T-cell (primary cell): ENCODE measurements at places on chromosomes 3 and 15.

DNA sequence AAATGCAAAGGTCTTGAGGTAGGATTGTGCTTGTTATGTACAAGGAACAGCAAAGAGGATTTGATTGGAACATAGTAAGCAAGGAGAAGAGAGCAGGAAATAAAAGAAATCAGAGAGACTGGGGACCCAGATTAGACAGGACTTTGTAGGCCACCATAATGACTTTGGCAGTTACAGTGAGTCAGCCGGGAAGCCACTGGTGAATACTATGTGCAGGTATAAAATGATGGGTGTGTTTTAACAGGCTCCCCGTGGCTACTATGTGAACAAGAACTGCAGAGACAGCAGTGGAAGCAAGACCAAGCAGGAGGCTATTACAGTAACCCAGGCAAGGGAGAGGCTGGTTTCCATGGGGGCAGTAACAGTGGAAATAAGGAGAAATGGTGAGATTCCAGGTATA, 55.2 kb downstream of the NPTN start:
- DNase-seq = no peak

GRCh38 chr3:111636366-111636885, 41.3 kb upstream of the ZBED2 start:
- DNase-seq = no peak

DNA sequence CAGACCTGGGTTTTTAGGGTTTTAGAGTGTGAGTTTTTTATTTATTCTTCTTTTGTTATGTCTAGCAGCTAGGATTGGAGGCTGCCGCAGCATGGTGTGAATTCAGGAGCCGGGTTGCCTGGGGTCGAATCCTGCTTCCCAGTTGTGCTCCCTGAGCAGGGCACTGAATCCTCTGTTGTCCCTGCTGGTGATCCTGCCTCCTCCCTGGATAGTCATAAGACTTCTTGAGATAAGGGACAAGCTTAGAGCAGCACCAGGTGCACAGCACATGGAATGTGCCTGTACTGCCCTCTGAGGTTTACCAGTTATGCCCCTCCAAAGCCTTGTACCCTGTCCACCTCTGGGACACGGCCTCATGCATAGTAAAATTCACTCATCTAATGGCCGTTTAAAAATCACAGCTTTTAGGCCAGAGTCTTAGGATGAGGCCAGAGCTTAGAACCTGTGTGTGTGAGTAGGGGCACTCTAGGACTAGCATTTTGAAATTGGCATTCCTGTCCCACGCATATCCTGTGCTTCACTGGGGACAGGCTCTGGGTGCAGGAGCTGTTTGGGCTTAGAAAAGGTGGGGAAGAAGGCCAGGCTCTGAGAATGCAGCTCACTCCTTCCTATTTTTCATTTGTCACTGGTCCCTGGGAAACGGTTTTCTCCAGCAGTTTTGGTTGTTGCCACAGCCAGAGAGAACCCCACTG, 47.7 kb downstream of the CHCHD6 start:
- no peak for DNase-seq

DNA sequence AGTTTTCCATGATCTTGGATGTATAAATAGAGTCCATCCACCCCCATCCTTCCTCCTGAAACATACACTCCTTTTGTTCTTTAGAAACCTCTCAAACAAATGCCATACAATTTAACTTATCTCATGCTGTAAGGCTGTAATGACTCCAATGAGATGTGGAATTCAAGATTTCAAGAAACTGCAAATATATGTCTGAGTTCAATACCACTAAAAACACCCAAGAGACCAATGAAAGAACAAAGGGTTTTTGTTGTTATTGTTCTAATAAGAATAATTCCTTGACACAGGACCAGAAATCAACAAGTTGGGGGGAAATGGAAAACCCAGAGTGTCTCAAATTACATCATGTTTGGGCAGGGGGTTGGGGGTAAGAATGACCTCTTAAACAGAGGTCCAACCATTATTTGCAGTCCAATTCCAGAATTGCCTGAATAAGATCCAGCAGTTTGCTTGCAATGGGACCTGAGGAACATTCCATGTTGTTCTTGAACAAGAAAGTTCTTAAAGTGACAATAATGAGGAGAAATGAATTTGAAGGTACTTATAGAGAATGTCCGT, 48.6 kb upstream of the TGFBR2 start:
- DNase-seq = no peak

GRCh38 chr3:101873619-101874018, 24.3 kb downstream of the NFKBIZ start:
- no peak for DNase-seq

GRCh38 chr15:69623392-69624154, 171.0 kb downstream of the RPLP1 start:
- no peak for DNase-seq

GRCh38 chr3:117651246-117651645, 941.7 kb downstream of the TUSC7 start:
- no peak for DNase-seq

GRCh38 chr3:82202269-82202668, 440.8 kb upstream of the GBE1 start:
- DNase-seq = no peak

- DNase-seq = no peak
These were observed 888.2 kb downstream of the CADM2 start for GRCh38 chr3:85846940-85847339.

- DNase-seq = no peak
These were observed 123.4 kb upstream of the PRR20G start for GRCh38 chr3:127411083-127411727.

DNA sequence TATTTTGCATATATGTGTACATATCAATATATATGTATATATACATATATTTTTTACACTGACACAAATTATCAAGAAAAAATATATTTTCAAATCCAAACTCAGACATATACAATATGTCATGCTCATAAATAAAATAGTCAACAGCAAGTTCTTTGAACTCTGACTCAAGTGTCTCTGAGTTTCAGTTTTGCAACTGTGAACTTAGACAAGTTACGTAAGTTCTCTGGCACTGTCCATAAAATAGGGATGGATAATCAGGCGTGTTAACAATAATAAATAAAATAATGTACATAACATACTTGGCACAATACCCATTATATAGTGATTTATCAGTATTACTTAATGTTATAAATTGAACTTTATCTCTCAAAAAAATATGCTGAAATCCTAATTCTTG, 12.1 kb upstream of the XRN1 start:
- DNase-seq = no peak

- DNase-seq = no peak
These were observed 5.7 kb upstream of the IGDCC3 start for GRCh38 chr15:65383456-65383855.

GRCh38 chr3:71461749-71462483, 121.6 kb downstream of the FOXP1 start:
- DNase-seq = no peak

- DNase-seq = no peak
These were observed 22.1 kb downstream of the SNX33 start for GRCh38 chr15:75669879-75670212.

DNA sequence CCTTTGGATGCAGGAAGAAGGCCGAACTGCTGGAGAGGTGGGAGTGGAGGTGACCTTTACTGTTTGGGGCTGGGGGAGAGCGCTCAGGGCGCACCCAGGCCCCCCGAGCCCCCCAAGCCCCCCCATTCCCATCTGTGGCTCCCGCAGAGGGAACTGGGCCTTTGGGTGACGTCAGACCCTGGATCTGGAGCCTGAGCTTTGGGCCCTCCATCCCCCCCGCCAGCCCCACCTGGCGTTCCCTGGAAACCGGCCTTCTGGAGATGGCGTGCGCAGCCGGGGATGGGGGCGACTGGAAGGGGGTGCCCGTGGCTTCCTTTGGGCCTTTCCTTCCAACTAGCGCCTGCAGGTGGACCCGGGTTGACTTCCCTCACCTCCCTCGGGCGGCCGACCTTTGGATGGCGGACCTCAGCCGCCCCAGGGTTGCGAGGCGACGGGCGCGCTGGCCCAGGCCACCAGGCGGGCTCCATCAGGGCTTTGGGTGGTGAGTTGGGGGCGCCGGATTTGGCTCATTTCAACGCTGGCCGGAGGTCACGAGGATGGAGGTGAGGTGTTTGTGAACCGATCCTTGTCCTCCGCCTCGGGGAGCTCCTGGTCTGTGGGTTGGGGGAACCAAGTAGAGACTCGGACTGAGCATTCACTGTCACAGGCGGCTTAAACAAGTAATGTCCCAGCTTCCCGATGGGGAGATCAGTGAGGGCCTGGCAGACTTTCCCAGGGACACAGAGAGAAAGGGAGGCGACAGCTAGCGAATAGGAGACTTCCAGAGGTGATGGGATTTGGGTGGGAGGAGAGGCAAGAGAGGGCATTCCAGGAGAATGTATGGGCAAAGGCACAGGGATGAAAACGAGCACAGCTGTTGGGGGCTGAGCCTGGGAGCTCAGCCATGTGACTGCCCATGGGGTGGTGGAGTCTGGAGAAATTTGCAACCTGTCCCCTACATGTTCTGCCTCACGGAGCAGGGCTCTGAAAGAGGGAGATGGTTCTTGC, 709 bp downstream of the SCAMP5 start:
- DNase-seq = no peak

GRCh38 chr3:27596334-27596841, 112.2 kb upstream of the SLC4A7 start:
- no peak for DNase-seq

- DNase-seq = no peak
These were observed 110.7 kb downstream of the ZMAT3 start for GRCh38 chr3:178960918-178961317.

DNA sequence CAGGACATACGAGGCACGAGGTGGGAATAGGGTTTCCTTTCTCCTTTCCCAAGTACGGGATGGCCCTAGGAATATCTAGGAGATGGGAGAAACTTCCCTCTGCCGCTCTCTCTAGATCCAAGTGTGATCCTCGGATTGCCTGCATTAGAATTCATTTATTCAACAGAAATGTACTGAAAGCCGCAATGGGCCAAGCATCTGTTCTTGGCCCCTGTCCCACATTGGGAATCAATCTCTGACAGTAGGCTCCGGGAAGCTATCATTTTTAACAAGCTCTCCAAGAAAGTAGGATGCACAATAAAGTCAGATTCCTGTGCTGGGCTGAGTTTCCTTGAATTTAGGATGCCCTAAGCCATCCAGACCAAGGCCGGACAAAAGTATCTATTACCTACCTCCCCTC, 37.2 kb upstream of the CA12 start:
- no peak for DNase-seq

DNA sequence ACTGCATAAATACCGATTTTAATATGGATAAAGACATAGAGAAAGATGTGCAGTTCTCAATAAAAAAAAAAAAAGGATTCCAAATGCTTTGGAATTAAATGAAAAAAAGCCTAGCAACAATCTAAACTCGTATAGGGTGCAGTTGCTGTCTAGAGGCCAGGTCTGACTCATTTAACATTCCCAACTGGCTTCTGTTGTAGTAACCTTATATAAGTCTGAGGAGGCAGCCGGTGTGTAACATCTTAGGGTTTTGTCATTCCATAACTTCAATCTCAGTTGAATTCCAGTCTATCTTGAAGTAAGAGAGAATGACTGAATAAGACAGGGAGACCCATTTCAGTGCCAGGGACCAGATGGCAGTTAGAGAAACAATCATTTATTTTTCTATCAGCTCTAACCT, 6.5 kb downstream of the PDCD10 start:
- no peak for DNase-seq

DNA sequence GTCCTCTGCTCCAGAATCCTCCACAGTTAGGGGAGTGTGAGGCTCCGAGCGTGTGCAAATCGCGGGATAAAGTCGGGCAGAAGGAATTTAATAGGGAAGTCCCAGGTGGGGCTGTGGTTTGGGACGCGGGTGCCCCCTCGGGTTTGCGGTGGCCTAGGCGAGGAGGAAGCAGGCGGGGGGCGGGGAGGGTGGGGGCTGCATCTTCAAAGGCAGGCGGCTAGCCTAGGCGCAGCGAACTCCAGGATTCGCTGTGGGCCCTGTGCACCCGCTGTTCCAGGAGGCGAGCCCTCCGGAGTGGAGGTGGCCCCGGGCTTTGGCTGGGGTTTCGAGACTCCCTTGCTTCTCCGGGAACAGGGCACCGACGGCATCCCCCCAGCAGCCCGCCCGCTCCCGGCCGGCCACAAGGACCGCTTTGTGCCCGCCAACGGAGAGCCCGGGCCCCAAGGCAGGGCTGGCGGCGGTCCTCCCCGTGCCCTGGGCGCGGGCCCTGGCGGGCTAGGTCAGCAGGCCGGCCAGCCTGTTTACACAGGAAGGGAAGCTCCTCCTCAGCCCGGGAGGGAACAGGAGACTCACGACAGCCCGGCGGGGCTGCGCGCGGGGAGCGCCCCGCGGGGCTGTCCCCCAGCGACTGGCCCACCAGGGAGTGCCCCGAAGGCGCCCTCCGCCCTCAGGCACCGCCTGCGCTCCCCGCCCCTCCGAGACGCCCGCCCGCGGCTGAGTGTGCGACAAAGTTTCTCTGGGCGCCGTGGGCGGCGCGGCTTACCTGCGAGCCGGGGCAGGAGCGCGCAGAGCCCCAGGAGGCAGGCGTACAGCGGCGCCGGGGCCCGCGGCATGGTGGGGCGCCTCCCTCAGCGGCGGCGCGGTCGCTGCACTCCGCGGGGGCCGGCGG, 753 bp downstream of the ITGB5 start:
- no peak for DNase-seq

DNA sequence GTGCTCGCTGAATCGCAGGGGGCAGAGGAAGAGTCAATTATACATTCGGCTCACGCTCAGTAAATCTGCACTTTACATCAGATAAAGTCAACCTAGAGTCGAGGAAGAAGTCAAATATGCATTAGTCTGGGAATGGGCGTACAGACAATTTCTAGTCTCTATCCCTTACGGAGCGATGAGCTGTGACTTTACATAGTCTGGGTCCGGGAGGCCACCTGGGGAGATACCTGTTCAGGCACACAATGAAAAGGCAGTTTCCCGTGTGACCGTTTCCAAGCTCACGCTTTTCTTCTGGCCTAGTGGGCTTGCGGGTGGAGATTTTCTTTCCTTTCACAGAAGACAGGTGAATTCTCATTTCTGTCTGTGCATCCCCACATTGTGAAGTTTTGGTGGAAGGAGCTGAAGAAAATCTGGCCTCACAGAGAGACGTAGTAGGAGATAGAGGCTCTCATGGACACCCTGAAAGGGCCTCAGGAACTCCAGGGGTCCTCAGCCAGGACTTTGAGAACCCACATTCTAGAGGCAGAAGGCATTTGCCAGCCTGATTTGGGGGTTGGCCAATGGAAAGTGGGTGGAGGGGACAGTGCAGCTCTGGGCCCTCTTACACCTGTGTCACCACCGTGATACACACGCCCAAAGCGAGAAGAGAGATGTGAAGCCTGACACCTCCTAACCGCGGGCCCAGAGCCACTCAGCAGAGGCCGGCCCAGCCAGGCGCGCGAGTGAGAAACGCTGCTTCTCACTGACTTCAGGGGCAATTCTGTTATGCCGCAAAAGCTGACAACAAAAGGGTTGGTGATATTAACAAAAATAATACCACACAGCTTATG, 10.7 kb upstream of the OCA2 start:
- DNase-seq = no peak

DNA sequence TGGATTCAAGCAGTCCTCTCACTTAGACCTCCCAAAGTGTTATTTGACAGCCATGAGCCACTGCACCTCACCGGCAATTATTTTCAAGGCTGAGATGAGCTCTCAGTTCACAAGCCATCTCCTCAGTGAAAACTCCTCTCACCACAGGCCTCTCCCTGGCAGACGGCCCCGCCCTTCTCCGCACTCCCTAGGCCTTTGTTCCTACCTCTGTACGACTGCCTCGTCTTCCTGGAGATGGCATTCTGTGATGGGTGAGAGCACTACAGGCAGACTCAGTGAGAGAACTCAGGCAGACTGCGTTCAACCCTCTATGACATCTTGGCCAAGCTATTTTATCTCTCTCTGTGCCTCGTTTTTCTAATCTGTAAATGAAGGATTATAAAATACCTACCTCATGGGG, 67.0 kb upstream of the TPM1 start:
- no peak for DNase-seq
